ENCODE measurements at places on chromosomes 2 and 18. TPM values are rescaled to one million over a fixed set of nuclear protein-coding genes. Genes with fewer than 3 reads are reported as not detected.

KCNS3 gene
- 13.9 TPM for polyA plus RNA-seq

DNA sequence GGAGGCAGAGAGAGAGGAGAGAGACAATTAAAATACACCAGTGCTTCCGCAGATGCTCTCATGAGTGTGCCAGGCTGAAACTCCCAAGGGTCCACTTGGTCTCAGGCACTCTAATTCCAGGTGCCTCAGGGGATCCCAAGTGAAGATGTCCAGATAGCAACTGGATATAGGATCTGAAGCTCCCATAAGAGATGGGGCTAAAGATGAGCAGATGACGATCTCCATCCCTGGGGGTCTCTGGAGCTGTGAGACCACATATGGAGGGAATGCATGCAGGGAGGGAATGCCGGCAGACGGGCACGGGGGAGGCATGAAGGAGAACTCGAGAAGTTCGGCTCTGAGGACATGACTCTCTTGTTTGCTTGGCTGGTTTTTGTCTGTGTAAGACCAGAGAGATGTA is 223.7 kb upstream of the RAB6C start:
- H3K36me3 ChIP-seq: no peaks in the 10 kb centered on the region
- no peak overlapping the region for H3K27ac ChIP-seq
- H3K27me3 ChIP-seq: no peaks in the 10 kb centered on the region
- DNase-seq: no peak
- H3K4me1 ChIP-seq: no peaks in the 10 kb centered on the region
- no peak overlapping the region for H3K4me3 ChIP-seq

- H3K4me3 ChIP-seq: no peak overlapping the region
- H3K27ac ChIP-seq: no peak overlapping the region
- DNase-seq: no peak
- no peaks in the 10 kb centered on the region for H3K27me3 ChIP-seq
Measured at GRCh38 chr18:23283916-23284430, 148.7 kb downstream of the CABLES1 start.

DNA sequence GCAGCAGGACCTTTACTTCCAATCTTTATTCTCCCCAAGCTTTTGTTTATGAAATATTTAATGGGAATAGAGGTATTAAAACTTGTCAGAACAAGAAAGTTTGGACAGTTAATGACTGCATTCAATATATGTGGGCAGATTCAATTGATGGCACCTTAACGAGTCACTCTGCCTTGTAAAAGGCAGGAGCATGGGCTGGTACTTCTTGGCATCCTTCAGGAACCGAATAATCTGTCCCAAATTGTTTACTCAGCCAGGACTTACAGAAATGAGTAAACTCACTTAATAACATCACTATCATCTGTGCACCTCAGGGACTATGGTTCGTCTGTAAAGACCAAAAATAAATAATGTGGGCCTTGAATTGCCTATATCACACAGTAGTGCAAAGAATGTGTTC is 1280.3 kb upstream of the TMEFF2 start:
- H3K27me3 ChIP-seq: no peaks in the 10 kb centered on the region
- no peak overlapping the region for H3K4me3 ChIP-seq
- DNase-seq: no peak

DNA sequence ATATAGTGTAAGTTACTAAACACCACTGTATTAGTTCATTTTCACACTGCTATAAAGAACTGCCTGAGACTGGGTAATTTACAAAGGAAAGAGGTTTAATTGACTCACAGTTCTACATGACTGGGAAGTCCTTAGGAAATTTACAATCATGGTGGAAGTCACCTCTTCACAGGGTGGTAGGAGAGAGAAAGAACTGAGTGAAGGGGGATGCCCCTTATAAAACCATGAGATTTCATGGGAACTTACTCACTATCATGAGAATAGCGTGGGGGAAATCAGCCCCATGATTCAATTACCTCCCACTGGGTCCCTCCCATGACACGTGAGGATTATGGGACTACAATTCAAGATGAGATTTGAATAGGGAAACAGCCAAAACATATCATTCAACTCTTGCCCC is 618.0 kb downstream of the NYAP2 start:
- no peak overlapping the region for H3K4me3 ChIP-seq
- H3K27ac ChIP-seq: no peak overlapping the region
- H3K36me3 ChIP-seq: no peaks in the 10 kb centered on the region
- H3K27me3 ChIP-seq: no peaks in the 10 kb centered on the region

- peak overlapping the region; percentile 67 for H3K27ac ChIP-seq
- no peaks in the 10 kb centered on the region for H3K4me1 ChIP-seq
- H3K4me3 ChIP-seq: no peak overlapping the region
- H3K36me3 ChIP-seq: no peaks in the 10 kb centered on the region
- no peak for DNase-seq
Measured at GRCh38 chr2:71457923-71458322, 4.6 kb downstream of the DYSF start.

DNA sequence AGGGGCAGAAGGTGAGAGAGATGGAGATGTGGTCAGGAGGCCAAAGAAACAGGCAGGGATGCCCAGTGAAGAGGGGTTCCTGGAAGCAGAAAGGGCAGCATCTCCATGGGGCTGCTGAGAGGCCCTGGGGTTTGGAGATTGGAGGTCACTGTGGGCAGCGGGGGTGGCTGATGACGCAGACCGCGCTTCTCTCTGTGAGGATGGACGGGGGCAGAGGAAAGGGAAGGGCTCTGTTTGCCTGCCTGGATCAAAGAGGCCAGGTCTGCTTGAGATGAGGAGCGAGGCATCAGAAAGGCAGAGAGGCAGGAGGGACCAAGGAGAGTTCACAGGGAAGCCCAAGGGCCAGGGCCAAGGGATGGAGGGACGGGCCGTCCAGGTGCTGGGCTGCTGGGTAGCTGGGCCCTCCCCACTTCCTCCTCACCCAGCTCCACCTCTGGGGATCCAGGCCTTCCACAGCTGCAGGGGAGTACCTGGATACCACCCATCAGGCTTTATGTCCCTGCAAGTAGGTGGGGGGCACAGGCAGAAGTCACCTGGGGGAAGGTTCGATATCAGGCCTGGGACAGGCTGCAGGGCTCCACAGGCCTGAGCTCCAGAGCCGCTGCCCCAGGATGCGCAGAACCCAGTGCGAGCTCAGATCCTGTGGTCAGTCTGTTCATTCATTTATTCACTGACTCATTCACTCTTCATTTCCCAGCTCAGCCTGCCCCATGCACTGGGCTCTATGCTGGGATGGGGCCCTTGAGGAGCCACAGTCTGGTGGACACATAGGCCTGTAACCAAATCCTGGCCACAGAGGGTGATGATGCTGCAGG is 30.6 kb downstream of the ADRA2B start:
- H3K27ac ChIP-seq: no peak overlapping the region
- no peaks in the 10 kb centered on the region for H3K36me3 ChIP-seq
- no peaks in the 10 kb centered on the region for H3K27me3 ChIP-seq
- DNase-seq: no peak
- no peak overlapping the region for H3K4me3 ChIP-seq

DNA sequence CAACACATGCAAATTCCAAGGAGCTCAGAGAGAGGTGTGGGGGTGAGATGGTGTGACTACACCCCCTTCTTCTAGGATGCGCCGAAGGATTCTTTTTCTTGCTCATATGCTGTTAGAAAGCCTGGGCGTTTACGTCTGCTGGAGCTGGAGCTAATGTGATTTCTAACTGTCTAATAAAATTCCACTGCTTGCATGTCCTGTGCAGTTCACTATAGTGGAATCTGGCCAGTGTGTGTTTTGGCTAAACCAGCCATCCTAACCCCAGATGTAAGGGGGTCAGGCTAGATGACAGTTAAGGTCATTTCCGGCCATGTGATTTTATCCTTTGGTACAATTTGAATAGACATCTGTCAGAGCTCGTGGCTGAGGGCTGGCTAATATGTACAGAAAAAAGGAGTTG is 194.1 kb downstream of the PRKCE start:
- H3K4me3 ChIP-seq: no peak overlapping the region
- no peak overlapping the region for H3K27ac ChIP-seq
- H3K4me1 ChIP-seq: no peaks in the 10 kb centered on the region
- no peak for DNase-seq
- H3K27me3 ChIP-seq: no peaks in the 10 kb centered on the region

DNA sequence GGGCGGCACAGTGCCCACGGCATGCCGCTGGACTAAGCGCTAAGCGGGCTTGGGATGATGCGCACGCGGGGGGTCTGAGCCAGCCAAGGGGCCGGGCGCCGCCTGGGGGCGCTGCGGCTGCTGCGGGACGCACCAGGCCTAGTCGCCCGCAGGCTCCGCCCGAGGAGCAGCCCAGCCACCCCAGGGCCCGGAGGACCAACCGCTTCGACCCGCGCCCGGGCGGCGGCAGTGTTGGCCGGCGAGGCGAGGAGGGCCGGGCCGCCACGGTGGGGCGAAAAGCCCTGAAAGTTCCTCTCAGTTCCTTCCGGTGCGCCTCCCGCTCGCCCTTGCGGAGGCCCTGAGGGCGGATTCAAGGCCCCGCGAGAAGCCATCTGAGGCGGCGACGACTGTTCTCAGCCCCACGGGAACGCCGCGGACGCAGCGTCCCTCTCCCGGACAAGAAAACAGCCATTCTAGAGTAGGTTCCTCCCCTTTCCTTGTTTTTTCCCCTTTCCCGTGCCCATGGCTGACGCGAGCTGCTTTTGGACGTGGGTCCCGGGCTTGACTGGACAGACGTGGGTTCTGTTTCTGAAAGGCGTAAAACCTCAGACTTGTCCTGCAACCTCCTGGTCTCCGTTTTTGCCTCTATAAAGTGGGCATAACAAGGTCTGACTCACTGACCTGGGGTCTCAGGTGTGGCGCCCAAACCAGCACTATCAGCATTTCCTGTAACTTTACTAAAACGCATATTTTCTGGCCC is at the start of gene ANKAR:
Gene ANKAR (plus strand): TSS at position 297 of the 739 bp plus-strand sequence. CDS start 1,821 bp downstream, outside the sequence.
- H3K4me1 ChIP-seq: peaks cover 15% of the 10 kb centered on the region
- H3K36me3 ChIP-seq: no peaks in the 10 kb centered on the region
- peak; percentile 94 for DNase-seq
- peak within 1 kb of the TSS; percentile 60 for H3K4me3 ChIP-seq

- H3K27ac ChIP-seq: no peak overlapping the region
- no peaks in the 10 kb centered on the region for H3K27me3 ChIP-seq
- DNase-seq: no peak
- H3K4me1 ChIP-seq: no peaks in the 10 kb centered on the region
- H3K4me3 ChIP-seq: no peak overlapping the region
- no peaks in the 10 kb centered on the region for H3K36me3 ChIP-seq
Measured at GRCh38 chr2:188410504-188411235, 119.0 kb downstream of the GULP1 start.

DNA sequence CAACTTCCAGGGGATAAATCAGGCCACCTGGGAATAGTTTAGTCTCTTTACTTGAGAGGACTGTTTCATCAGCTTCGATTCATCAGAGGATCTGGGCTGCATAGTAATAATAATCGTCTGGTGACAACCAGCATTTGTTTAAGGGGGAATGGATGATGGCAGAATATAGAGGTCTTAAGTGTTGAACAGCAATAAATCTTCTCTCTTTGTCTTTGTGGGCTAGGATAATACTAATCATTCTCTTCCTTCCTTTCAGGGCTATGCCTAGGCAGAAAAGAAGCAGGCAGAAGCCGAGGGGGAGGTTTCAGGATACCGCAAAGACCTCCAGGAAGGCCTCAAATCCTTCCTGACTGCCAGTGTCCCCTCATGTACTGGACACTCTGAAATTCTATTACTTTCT is 150.4 kb upstream of the GAREM1 start:
- no peaks in the 10 kb centered on the region for H3K36me3 ChIP-seq
- no peaks in the 10 kb centered on the region for H3K27me3 ChIP-seq
- H3K27ac ChIP-seq: no peak overlapping the region
- no peaks in the 10 kb centered on the region for H3K4me1 ChIP-seq

GRCh38 chr2:121131375-121131774 is 153.6 kb downstream of the TFCP2L1 start:
- no peaks in the 10 kb centered on the region for H3K4me1 ChIP-seq
- no peaks in the 10 kb centered on the region for H3K27me3 ChIP-seq
- no peaks in the 10 kb centered on the region for H3K36me3 ChIP-seq
- no peak for DNase-seq

CYRIA gene
- polyA plus RNA-seq: 3.0 TPM

ABCB11 gene
- 0.93 TPM for polyA plus RNA-seq

CAVIN2 gene
- 1.4 TPM for polyA plus RNA-seq

GRCh38 chr18:74654638-74655037 is 57.0 kb downstream of the ZNF407 start:
- H3K27me3 ChIP-seq: no peaks in the 10 kb centered on the region
- peaks cover 16% of the 10 kb centered on the region for H3K4me1 ChIP-seq
- H3K36me3 ChIP-seq: no peaks in the 10 kb centered on the region
- H3K4me3 ChIP-seq: no peak overlapping the region
- no peak for DNase-seq

DNA sequence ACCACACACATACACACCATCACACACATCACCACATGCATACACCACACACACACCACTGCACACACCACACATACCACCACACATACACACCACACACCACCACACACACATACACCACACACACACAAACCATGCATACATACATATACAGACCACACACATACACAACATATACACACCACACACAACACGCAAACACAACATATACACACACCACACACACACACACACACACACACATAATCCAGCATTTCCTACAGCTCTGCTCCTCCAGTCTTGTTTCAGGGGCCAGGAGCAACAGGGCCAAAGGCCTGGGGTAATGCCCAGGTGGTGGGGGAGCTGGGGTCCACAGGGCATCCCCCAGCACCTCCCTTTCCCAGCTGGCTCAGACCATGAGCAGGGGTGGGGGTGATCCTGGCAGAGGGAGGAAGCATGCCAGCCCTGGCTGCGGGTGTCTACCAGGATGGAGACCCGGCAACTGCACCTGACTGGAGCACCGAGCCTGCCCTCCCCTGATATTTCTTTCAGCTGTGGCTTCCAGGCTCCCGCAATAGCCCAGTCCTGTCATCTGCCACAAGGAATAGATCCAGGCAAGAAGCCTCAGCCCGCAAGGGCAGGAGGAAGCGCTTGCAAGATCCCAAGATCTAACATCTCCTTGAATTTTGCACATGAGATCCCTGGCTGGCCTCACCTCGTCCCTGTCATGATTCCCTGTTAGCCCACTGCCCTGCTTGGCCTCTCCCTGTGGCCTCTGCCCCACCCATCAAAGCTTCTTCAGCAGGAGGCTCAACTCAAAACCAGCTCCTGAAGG is 196.9 kb downstream of the TNS1 start:
- peak; percentile 25 for DNase-seq
- no peaks in the 10 kb centered on the region for H3K27me3 ChIP-seq
- peaks cover 92% of the 10 kb centered on the region for H3K36me3 ChIP-seq
- no peak overlapping the region for H3K4me3 ChIP-seq
- peaks cover 92% of the 10 kb centered on the region for H3K4me1 ChIP-seq

SLC40A1 gene
- polyA plus RNA-seq: 280 TPM

SETBP1 gene
- polyA plus RNA-seq: 0.69 TPM

GRCh38 chr2:143162123-143162837 is 33.1 kb downstream of the ARHGAP15 start:
- no peak for DNase-seq
- no peak overlapping the region for H3K4me3 ChIP-seq
- no peaks in the 10 kb centered on the region for H3K36me3 ChIP-seq
- no peaks in the 10 kb centered on the region for H3K27me3 ChIP-seq
- H3K27ac ChIP-seq: no peak overlapping the region
- H3K4me1 ChIP-seq: no peaks in the 10 kb centered on the region

Data from sigmoid colon (tissue), 7 donors.